Effector memory CD4-positive, alpha-beta T cell (primary cell): ENCODE measurements at places on chromosomes 7 and 10.

DNA sequence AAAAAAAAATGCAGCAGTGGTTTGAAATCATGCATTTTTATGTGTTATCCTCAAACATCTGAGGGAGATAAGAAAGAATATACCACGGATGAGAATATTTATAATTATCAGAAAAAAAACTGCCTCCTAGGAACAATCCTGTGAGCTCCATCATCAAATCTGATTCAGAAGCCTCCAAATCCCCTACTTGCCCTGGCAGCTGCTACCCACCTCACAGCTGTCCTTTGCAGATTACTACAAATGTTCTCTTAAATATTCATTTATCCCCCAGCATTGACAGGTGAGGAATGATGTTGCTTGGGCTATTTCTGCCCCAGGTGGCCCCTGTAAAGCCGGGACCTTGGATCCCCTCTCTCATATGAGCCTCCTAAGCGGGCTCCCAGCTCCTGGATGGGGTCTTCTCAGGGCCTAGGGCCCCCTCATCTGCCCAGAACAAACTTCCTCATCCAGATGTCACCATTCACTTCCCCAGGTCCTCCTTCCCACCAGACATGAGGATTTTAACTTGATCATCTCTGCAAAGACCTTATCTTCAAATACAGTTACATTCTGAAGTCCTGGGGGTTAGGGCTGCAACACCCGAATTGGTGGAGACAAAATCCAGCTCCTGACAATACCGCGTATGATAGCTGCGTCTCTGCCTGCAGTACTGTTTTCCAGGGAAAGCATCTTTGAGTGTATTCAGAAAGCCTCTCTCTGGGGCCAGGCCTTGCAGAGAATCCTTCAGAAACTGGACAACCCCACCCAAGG is 81.9 kb upstream of the INSIG1 start:
- no peak for DNase-seq
- H3K4me3 ChIP-seq, result no peak overlapping the region
- no peaks in the 10 kb centered on the region for H3K36me3 ChIP-seq

GRCh38 chr7:19958309-19958896 is 185.0 kb upstream of the TMEM196 start:
- no peak overlapping the region for H3K4me3 ChIP-seq
- no peaks in the 10 kb centered on the region for H3K27me3 ChIP-seq
- no peaks in the 10 kb centered on the region for H3K4me1 ChIP-seq
- no peak for DNase-seq
- no peak overlapping the region for H3K27ac ChIP-seq
- H3K36me3 ChIP-seq, result no peaks in the 10 kb centered on the region

DNA sequence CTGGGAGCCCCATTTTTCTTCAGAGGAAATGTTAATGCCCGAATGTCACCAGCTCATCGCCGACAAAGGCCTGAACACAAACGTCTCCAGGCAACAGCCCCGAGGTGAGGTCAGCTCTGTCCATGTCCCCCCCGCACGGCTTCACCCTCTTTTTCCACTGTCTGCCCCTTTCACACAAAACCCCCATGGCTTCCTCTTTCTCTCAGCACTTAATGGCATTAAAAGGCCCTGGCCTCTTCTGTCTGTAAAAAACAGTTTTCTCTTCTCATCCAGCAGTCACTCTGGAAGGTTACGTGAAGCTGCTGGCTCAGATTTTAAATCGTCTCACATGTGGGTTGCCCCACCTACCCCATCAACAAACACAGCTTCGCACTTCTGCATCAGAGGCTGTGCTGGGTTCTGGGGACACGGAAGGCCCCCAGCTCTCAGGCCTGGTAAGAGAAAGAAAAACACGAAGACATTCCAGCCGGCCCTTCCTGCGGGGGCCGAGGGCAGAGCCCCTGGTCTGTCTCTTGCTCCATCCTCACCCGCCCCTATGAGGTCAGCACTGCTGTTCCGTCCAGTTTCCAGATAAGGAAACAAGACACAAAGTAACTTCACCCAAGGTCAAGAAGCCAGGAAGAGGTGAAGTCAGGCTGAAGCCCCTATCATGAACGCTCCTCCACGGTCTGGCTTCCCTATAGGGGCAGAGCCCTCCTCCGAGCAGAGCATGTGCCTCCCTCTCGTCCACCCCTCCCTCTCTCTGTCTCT is 91.1 kb upstream of the PDGFA start:
- H3K27me3 ChIP-seq, result no peaks in the 10 kb centered on the region
- no peak for DNase-seq
- no peaks in the 10 kb centered on the region for H3K36me3 ChIP-seq
- peaks cover 6% of the 10 kb centered on the region for H3K4me1 ChIP-seq
- no peak overlapping the region for H3K4me3 ChIP-seq
- H3K27ac ChIP-seq, result no peak overlapping the region

DNA sequence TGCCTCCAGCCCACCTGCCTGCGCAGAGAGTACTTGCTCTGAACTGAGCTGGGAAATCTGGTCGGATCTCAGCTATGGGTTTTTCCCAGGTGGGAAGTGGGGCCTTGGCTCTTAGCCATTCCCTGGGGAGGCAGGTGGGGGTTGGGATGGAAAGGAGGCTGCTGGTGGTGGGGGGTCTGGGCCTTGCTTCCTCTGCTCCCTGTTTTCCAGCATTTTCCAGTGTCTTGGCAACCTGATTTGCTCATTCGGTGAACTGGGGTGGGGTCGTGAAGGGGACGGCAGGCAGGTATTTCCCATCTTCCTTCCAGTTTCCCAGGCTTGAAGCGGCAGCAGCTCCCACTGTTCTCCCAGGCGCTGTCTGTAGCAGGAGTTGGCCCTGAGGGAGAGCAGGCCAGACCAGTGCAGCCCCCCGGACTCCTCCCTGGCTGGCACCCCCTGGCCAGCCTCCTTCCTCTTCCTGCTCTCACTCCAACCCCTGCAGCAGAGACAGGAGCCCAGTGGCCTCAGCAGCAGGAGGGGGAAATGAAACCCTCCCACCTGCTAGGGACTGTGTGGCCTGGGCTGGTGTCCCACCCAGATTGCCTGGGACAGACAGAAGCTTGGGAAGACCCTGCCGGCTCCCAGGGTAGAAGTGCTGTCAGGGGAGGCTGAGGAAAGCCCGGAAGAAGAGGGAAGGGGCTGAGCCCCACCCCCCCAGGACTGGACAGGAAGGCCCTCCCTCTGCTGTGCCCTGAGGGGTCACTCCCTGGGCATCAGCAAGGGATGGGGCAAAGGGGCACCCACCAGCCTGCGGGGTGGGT is 6.6 kb downstream of the TRIM8 start:
- H3K27me3 ChIP-seq, result no peaks in the 10 kb centered on the region
- H3K4me3 ChIP-seq, result no peak overlapping the region
- peaks cover 30% of the 10 kb centered on the region for H3K36me3 ChIP-seq

DNA sequence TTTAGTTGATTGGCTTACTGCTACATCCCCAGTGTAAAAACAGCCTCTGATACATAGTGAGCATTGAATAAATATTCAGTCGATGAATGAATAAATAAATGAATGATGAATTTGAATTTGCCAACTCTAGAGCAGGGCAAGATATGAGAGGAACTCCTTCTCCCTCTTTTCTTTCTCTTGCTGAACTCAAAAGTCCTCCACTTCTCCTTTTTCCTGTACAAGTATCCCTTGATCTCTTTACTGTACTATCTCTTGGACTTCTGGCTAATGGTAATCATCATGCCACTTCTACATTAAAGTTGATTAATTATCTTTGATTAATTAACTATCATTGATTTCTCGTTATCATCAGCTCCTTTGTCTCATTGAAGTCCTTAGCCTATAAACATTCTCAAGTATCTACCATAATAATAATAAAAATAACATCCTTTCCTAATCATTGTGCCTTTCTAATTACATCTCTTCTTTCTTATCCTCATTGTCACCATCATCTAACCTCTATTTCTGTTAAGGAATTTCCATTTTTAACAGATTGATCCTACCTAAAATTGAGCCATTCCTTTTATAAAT is 10.6 kb downstream of the CPED1 start:
- DNase-seq, result no peak
- no peak overlapping the region for H3K27ac ChIP-seq
- no peak overlapping the region for H3K4me3 ChIP-seq
- H3K36me3 ChIP-seq, result no peaks in the 10 kb centered on the region
- no peaks in the 10 kb centered on the region for H3K27me3 ChIP-seq
- peaks cover 6% of the 10 kb centered on the region for H3K4me1 ChIP-seq

DNA sequence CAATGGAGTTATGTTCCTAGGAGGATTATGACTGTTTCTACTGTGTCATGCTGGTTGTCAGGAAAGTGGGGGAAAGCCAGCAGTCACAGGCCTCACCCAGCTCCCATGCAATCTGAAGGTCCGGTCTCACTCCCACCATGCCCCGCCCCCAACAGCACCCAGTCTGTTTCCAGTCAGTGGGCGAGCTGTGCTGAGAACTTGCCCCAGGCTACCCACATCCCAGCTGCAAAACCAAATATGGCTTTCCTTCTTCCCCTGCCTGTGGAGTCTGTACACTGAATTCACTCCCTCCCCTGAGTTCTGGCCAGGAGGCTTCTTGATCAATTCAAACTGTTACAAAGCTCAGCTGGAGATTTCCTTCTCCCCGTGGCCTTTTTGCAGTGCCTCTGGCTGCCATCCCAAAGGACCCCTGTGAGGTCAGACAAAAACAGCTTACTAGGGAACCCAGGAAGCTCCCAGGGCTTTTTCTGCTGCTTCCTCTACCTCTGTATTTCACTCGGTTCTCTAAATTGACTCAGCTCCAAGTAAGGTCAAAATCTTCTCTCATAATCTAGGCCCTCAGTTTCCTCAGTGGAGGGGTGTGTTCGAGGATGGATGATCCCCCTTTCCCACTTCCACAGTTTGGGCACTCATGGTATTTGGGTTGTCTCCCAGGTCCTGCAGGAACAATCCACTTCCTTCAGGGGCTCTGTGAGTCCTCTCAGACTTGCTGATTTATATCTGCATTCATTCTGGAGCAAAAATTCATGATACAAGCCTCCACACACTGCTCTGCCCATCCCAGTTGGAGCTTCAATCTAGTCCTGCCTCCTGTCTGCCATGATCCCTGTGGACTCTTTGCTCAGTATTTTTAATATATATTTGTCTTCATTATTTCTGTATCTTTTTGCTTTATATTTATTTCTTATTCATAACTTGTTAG is 205.5 kb downstream of the SEMA3D start:
- no peak overlapping the region for H3K4me3 ChIP-seq
- no peaks in the 10 kb centered on the region for H3K27me3 ChIP-seq
- H3K36me3 ChIP-seq, result no peaks in the 10 kb centered on the region
- no peak overlapping the region for H3K27ac ChIP-seq
